Vagina (tissue), 2 donors: ENCODE measurements at places on chromosomes 3 and 15. TPM values are rescaled to one million over a fixed set of nuclear protein-coding genes. Genes with fewer than 3 reads are reported as not detected.
A peak's percentile ranks its signal among the peaks of the same experiment; 100 is the strongest.

DNA sequence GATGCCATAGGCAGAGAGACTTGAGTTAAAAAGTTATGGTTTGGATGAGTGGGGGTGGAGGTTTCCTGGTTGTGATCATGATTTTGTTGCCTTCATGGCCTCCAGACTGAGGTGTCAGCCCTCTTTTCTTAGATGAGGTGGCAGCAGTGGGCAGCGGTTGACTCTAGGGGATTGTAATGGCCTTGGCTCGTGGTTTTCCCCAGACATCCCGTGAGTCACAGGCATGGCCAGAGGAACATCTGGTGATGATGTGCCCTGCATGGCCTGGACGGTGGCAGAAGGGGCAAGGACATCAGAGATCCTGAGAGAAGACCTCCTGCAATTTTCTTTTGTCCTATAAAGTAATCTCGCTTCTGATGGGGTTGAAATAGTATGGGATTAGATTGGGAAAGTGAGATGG, 12.4 kb downstream of the RETNLB start:
- no peaks in the 10 kb centered on the region for H3K36me3 ChIP-seq
- DNase-seq: no peak
- H3K27me3 ChIP-seq: no peaks in the 10 kb centered on the region
- no peak overlapping the region for H3K27ac ChIP-seq
- H3K4me1 ChIP-seq: no peaks in the 10 kb centered on the region

DNA sequence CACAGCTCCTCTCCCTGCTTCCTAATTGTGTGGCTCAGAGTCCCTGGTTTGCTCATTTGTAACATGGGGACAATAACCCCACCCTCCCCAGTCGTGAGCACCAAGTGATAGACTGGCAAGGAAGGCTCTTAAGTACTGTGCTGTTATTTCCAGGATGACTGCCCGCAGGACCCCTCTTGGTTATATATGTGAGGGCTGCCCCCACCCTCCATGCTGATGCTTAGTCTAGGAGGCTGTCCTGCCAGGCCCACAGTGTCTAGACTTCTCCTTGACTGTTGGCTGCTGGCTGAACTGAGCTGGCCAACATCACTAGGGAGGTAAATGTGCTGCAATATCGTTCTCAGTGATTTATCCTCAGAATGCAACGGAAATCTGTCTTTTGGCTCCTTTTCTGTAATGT, 45.1 kb downstream of the RAB11A start:
- DNase-seq: no peak
- no peak overlapping the region for H3K27ac ChIP-seq
- no peak overlapping the region for H3K4me3 ChIP-seq
- H3K4me1 ChIP-seq: no peaks in the 10 kb centered on the region

DNA sequence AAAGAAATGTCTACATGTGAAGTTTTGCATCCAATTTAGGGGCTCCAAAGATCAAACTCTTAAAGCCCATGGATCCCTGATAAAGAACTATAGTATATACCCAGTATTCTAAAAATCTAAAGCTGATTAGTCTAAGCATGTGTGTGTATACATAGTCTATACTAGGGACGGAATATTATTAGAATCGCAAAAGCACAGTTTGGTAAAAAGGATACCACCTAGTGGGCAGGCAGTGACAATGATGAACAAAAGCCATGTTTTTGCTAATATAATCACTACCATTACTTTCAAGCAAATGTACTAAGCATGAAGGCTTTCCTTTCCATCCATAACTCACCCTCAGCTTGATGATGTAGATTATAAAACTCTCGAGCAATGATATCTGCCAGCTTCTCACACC, 16.5 kb downstream of the POLQ start:
- no peaks in the 10 kb centered on the region for H3K27me3 ChIP-seq
- no peak overlapping the region for H3K4me3 ChIP-seq
- no peaks in the 10 kb centered on the region for H3K36me3 ChIP-seq
- H3K4me1 ChIP-seq: no peaks in the 10 kb centered on the region
- no peak for DNase-seq
- no peak overlapping the region for H3K27ac ChIP-seq

- no peaks in the 10 kb centered on the region for H3K27me3 ChIP-seq
- no peak overlapping the region for H3K27ac ChIP-seq
- H3K4me1 ChIP-seq: no peaks in the 10 kb centered on the region
These were observed 45.6 kb upstream of the STRIT1 start for GRCh38 chr3:155339052-155339451.

DNA sequence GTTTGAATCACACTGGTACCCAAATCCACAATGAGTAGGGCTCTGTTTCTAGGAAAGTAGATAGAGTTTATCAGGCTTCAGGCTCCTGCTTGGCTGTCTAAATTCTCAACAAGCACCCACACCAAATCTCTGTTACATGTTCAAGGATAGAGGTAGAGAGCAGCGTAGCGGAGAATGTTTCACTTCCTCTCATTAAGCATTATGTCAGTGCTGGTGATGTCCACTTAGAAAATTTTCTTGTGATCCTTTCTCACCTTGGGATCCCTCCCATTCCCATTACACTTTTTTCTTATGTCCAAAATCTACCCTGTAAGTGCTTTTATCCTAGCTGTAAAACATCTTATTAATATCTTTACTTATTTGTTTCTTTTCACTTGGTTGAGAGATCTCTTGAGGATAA, 34.7 kb upstream of the GCSAM start:
- DNase-seq: no peak
- no peak overlapping the region for H3K27ac ChIP-seq
- H3K4me1 ChIP-seq: no peaks in the 10 kb centered on the region
- no peak overlapping the region for H3K4me3 ChIP-seq
- H3K36me3 ChIP-seq: no peaks in the 10 kb centered on the region
- no peaks in the 10 kb centered on the region for H3K27me3 ChIP-seq

DNA sequence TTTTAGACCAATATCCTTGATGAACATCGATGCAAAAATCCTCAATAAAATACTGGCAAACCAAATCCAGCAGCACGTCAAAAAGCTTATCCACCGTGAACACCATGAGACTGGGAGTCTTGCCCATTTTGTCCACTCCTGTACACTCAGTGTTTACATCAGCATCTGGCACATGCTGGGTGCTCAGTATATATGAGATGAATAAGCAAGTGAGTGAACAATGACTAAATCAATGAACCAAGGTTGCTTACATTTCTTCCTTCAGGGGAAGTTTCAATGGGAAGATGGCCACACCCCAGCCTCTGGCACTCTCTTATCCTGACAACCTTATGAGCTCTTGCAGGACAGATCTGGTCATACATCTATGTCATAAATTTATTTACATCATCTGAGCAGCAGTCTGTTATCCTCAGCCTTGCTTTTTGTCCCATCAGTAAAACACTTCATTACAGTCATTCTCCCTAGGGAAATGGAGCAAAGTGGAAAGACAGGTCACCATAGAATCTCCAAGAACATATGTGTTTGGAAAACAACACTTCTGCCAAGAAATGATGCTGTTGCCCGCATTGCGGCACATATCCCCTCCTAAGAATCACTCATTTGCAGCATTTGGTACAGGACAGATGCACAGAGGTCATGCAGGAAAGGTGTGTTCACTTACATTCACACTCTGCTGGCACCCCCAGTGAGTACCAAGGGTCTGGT, 171.8 kb upstream of the EIF1B start:
- H3K4me1 ChIP-seq: no peaks in the 10 kb centered on the region
- DNase-seq: no peak
- H3K27ac ChIP-seq: no peak overlapping the region
- no peaks in the 10 kb centered on the region for H3K27me3 ChIP-seq

DNA sequence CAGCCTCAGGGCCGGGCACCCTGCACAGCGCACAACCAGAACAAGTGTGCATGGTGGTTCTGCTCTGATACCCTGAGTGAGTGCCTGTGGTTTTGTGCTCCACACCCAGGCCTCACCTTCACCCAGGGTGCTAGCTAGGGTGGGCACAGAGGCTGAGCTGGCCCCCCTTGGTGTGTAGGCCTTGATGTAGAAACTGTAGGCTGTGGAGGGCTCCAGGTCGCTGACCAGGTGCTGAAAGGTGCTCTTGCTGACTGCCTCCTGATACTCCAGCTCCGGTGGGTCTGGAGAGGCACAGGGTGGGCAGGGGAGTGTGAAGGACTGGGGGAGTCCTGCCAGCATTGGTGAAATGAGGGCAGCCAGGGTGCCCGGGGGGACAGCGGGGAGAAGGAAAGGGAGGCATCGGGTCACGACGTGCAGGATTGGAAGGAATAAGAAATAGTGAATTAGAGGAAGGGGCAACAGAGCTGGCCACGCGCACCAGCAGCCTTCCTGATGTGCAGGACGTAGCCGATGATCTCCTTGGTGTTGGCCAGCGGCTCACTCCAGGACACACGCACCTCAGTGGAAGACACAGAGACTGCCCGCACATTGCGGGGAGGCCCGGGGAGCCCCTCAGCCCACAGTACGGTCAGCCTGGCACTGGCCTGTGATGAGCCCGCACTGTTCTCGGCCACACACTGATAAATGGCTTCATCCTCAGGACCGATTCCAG, 26.6 kb downstream of the RNU5B-1 start:
- no peaks in the 10 kb centered on the region for H3K4me1 ChIP-seq
- H3K4me3 ChIP-seq: no peak overlapping the region
- H3K36me3 ChIP-seq: no peaks in the 10 kb centered on the region
- H3K27me3 ChIP-seq: no peaks in the 10 kb centered on the region

GRCh38 chr3:71454512-71455403, 128.8 kb downstream of the FOXP1 start:
- no peaks in the 10 kb centered on the region for H3K27me3 ChIP-seq
- DNase-seq: no peak
- peaks cover 29% of the 10 kb centered on the region for H3K4me1 ChIP-seq
- no peak overlapping the region for H3K27ac ChIP-seq

DNA sequence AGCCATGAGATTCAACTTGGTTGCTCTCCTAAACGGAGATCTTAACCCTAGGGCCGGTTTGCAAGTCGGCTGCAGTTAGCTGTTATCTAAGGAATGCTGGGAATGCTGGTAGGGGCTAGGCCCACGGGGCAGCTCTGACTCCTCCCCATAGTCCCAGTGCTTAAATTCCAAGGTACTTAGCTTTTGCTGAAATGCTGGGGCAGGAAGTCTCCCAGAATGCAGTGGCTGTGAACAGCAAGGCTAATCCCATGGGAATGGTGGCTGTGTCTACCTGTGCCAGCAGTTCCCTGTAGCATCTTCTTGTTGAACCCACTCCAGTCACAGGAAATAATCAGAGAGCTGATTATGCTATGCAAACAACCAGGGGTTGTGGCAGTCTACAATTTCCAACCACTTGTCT, 102.5 kb upstream of the TJP1 start:
- H3K4me3 ChIP-seq: no peak overlapping the region
- H3K27me3 ChIP-seq: no peaks in the 10 kb centered on the region
- H3K27ac ChIP-seq: no peak overlapping the region
- no peaks in the 10 kb centered on the region for H3K36me3 ChIP-seq
- no peak for DNase-seq

DNA sequence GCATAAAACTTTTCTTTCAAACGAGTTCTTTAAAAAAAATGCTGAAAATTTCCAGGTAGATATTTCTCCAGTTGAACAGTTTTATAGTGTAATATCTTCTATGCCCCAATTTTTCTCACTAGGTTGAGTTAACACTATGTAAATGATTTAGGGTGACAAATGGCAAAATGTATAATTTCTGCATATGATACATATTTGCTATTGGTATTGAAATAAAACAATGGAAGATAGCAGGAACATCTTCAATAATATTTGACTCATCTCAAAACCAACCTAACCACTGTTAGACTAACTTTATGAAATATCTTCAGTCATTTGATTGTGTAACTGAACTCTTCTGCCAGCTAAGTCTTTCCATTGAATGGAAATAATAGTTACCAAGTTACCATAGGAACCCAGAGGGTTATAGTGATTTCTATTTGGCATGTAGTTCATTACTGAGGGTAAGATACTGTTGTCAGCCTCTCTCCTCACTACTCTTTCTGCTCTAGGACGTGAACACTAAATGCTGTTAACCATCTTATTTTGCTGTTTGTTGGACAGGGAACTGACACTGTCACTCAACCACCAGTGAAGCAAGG, 824.7 kb upstream of the NECTIN3 start:
- no peak for DNase-seq
- no peak overlapping the region for H3K4me3 ChIP-seq
- no peaks in the 10 kb centered on the region for H3K4me1 ChIP-seq

DNA sequence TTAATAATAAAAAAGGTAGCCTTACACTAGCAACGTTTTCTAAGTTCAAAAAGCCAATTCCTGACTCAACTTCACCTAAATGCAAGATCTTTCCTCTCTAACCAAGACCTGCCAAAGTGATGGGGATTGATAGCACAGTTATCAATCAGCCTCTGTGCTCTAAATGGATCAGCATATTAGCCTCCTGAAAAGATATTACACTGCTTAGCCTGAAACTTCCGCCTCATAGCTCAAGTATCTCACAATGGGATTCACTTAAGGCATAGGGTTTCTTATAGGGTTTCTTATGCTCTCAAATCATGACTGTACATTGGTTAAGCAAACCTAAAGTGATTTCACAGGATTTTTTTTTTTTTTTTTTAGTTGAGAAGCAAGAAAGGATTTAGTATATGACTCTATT, 436 bp upstream of the SLC9A9 start:
- peak overlapping the region; percentile 50 for H3K4me3 ChIP-seq
- DNase-seq: no peak
- no peaks in the 10 kb centered on the region for H3K27me3 ChIP-seq
- no peaks in the 10 kb centered on the region for H3K36me3 ChIP-seq
- H3K27ac ChIP-seq: peak overlapping the region; percentile 50

DNA sequence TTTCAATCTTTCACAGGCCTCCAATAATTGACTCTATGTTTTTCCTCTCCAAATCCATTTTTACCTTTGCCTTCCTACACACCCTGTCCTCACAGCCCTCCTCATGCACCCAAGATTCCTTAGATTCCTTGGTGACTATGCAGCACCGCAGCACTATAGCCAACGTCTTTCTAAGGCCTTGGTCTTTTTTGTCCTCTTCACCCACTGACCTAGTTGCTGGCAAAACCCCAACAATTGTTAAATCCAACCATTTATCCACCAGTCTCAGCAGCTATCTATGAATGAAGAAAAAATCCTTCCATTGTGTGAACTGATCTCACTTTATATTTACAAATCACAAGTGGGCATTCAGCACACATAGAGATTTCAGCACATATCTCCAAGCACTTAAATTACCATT, 203.9 kb downstream of the VGLL3 start:
- no peaks in the 10 kb centered on the region for H3K36me3 ChIP-seq
- no peaks in the 10 kb centered on the region for H3K27me3 ChIP-seq
- H3K27ac ChIP-seq: no peak overlapping the region
- DNase-seq: no peak

- H3K27me3 ChIP-seq: no peaks in the 10 kb centered on the region
- DNase-seq: no peak
- peaks cover 18% of the 10 kb centered on the region for H3K36me3 ChIP-seq
These were observed 15.9 kb downstream of the SNX1 start for GRCh38 chr15:64111679-64112050.

LRRC58 gene
- total RNA-seq: 25.0 TPM

SLC15A2 gene
- total RNA-seq: 0.49 TPM

TUSC7 gene
- not detected for total RNA-seq

IL5RA gene
- total RNA-seq: not detected

RARB gene
- 15.0 TPM for total RNA-seq
